ENCODE measurements at places on chromosomes 13 and 19. TPM values are rescaled to one million over a fixed set of nuclear protein-coding genes. Genes with fewer than 3 reads are reported as not detected.

GRCh38 chr13:25973085-25973484 is 78.7 kb downstream of the SHISA2 start:
- no peak for DNase-seq

GRCh38 chr13:31910633-31911032 is 120.9 kb upstream of the FRY start:
- no peak for DNase-seq

- no peak for DNase-seq
Observed at GRCh38 chr13:36086117-36086516, 45.1 kb downstream of the DCLK1 start.

- DNase-seq, result no peak
Observed at GRCh38 chr19:35796645-35797542, 15.8 kb downstream of the PRODH2 start.

Gene CDX2
- not detected for total RNA-seq

Gene CYP2A7
- total RNA-seq, result not detected
